ENCODE measurements at places on chromosomes 6 and 20. TPM values are rescaled to one million over a fixed set of nuclear protein-coding genes. Genes with fewer than 3 reads are reported as not detected.

- DNase-seq, result no peak
Measured at GRCh38 chr6:27889275-27889627, 22.9 kb downstream of the OR2B2 start.

The SAMD3 gene
- total RNA-seq, result 26.0 TPM

DNA sequence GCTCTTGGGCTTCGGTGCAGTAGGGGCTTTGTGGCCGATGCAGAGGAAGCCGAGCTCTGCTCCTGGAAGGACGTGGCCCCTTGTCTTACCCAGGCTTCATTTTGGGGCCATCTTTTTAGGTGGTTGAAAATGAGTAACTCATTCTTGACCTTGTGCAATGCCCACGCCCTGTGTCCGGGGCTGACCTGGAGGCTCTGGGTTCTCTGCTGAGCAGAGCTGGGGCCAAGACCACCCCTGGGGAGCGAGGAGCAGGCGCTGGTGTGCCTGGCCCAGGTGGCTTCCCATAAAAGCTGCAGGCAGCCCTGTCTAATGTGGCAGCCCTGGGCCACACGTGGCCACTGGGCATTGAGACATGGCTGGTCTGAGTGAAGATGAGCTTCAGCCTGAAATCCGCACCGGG is 25.7 kb downstream of the NTSR1 start:
- DNase-seq, result no peak

The RPL7L1 gene
- 81.9 TPM for total RNA-seq

The SMLR1 gene
- not detected for total RNA-seq

GRCh38 chr6:35539223-35539622 is 26.5 kb upstream of the TULP1 start:
- DNase-seq, result no peak

DNA sequence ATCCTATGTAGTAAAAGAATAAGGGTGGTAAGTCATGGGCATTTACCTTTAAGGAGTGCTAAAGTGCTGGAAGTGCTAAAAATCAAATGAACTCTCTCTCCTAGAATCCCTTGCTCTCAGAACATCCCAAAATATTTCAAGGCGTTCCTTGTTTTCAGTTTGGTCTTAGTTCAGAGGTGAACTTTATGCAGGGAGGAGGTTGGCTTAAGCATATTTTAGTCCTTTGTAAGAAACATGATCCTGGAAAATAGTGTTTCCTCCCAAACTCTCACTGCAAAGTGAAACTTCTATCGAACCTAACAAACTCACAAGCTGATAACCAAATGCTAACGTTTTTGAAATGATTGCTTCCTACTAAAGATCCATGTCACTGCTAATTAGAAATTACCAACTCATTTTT is 231.4 kb downstream of the FOXC1 start:
- DNase-seq, result no peak

- DNase-seq, result no peak
Measured at GRCh38 chr20:21936261-21936660, 230.8 kb downstream of the PAX1 start.

The LAMA4 gene
- total RNA-seq, result 65.4 TPM

- DNase-seq, result no peak
Measured at GRCh38 chr6:75143191-75143590, 62.7 kb downstream of the COL12A1 start.

The EFCAB8 gene
- total RNA-seq, result not detected

DNA sequence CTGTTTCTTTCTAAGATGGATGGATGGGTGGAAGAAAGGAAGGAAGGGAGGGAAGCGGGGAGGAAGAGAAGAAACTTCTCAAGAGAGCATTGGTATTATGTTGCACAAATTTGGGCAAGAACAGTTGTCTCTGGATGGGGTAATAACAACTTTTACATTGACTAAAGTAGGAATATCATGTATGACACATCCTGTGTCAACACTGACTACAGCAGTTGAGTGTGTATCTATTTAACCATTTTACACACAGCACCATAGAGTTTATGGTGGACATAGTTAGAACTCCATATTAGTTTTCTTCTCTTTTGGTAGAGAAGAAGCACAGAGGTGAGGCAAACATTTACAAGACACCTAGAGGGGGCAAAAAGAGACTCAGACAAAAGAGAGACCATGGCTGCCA is 44.2 kb upstream of the RNF146 start:
- DNase-seq, result no peak

GRCh38 chr6:35562060-35562459 is 49.4 kb upstream of the TULP1 start:
- DNase-seq, result no peak

- DNase-seq, result peak; percentile 39
Measured at GRCh38 chr20:52311209-52311794, 119.7 kb upstream of the ZFP64 start.

- DNase-seq, result no peak
Measured at GRCh38 chr6:88539295-88539764, 373.2 kb upstream of the CNR1 start.

DNA sequence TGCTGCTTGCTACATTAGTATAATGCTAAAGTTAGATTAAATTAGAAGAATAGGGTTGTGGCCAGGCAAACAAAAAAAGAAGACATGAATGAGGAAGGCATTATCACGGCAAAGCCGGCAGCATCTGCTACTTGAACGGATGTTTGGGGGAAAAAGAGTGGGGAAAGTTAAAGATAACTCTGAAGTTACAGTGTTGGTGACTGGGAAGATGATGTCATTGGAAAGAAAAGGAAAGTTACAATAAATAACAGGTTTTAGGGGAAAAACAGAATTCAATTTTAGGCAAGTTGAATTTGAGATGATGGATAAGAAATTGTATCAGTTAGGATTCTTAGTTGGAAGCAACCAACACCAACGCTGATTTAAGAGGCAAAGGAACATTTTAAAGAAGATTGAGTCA is 74.2 kb upstream of the NRN1 start:
- no peak for DNase-seq

DNA sequence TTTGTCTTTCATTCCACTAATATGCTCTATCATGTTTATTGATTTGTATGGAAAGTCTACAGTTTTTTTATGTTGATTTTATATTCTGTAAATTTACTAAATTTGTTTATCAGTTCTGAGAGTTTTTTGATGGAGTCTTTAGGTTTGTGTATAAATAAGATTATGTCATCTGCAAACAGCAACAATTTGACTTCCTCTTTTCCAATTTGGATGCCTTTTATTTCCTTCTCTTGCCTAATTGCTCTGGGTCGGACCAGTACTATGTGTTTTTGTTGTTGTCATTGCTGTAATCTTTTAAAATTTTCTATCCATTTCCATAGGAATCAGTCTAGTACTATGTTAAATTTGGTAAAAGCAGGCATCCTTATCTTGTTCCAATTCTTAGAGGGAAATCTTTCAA is 31.5 kb upstream of the POLR1H start:
- DNase-seq, result no peak

- DNase-seq, result no peak
Measured at GRCh38 chr6:166440106-166440505, 57.4 kb upstream of the MPC1 start.

- DNase-seq, result no peak
Measured at GRCh38 chr6:151757506-151757955, 50.0 kb upstream of the ESR1 start.

The EPB41L1 gene
- 68.0 TPM for total RNA-seq

DNA sequence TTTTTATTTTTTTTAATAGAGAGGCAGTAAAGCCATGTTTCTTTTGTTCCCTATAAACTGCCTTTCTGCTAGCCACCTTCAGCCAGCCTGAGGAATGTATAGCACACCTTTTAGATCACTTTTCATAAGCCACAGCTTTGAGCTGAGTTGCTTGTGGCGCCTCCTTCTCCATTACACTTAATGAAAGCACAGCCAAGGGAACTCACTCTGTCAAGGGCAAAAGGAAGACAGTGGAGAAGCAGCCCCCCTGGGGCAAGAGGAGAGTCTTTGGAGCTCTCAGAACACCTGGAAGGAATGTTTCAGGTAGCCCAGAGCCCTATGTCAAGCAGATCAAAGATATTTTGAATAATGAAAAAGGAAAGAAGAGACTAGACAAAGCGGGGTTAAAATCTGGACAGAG is 235.1 kb downstream of the CLIC5 start:
- no peak for DNase-seq

- DNase-seq, result no peak
Measured at GRCh38 chr6:42511803-42512422, 51.9 kb upstream of the UBR2 start.

DNA sequence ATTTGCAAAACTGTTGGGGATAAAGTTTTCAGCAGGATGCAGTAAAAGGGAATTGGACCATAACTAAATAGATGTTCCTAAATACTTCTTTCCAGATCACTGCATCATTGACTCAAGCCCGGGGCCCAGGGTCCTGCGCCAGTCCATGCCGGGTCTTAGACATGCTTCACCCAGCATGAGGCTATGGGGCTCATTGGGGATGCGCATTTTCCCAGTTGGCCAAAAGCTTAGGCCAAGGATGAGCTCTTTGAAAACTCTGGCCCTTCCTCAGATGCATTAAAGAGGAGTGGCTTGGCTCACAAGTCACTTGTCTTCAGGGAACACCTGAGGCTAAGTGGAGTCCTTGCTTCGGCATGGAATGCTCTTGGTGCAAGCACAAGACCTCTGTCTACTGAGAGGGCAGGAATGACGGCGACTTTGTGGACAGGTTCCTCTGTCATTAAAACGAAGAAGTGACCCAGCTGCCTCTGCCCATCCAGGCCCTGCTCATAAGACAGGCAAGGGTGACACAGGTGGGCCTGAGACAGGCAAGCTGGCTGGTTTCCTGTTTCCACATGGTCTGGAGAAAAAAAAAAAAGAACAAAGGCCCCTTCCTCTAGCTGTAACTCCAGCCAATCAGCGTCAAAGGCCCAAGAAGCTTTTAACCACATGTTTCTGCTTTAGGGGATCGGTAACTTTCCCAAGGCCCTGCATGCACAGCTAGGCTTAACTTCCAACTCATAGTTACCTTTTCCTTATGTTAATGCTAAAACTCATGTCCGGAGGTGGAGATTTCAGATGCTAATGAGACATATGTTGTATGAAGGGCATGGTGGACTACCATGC is 81.4 kb upstream of the CDH4 start:
- no peak for DNase-seq

DNA sequence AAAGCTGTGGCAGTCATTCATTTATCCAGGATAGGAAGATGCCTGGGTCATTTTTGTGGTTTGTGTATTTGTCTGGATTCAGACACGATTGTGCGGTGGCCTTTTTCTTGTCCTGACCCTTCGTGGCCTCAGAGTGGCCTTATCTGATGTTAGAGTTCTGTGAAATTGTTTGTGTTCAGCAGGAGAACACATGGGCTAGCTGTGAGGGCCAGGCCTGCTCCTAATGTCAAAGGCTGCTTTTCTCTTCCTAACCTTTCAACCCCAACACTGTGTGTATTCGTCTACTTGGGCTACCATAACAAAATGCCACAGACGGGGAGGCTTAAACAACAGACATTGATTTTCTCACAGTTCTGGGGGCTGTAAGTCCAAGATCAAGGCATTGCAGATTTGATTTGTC is 321.8 kb downstream of the CD83 start:
- no peak for DNase-seq

GRCh38 chr6:34497411-34497810 is 31.5 kb downstream of the PACSIN1 start:
- no peak for DNase-seq

The ARMH2 gene
- not detected for total RNA-seq

GRCh38 chr6:93779086-93779841 is 359.9 kb upstream of the EPHA7 start:
- DNase-seq, result no peak

GRCh38 chr6:145903356-145904102 is 60.6 kb downstream of the SHPRH start:
- DNase-seq, result peak; percentile 4

DNA sequence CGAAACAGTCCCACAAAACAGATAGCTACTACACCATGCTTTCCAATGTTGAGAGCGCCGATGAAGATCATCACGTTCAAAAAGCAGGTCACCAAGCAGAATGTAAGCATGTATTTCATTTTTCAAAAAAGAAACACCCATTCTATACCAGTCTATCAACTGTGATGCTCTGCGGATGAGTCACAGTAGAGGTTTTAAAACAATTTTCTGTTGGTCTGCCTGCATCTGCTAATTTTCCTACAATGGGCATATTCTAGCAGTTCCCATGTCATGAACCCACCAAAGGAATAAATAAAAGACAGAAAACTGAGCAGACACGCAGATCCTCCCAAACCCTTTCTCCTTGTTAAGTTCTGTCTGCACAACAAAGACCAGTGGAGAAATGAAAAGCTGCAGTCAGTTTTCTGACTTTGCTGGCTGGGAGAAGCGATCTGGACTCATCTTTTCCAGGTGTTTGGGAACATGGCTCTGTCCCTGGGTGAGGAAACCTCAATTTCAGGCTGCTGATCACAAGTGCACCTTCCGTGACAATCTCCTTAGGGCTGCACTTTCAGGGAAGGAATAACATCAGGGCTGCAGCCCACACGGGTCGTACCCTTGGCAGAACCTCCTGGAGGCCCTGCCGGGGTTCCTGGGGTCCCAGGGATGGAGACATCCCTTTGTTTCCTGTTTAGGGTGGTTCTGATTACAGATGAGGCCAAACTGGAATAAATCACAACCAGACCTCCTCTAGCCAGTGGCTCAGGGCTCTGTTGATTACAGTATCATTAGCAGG is 200.1 kb downstream of the BMP7 start:
- DNase-seq, result no peak

The PDCD2 gene
- 37.9 TPM for total RNA-seq

The APMAP gene
- 49.2 TPM for total RNA-seq

- no peak for DNase-seq
Measured at GRCh38 chr6:149169761-149170511, 147.6 kb upstream of the TAB2 start.

DNA sequence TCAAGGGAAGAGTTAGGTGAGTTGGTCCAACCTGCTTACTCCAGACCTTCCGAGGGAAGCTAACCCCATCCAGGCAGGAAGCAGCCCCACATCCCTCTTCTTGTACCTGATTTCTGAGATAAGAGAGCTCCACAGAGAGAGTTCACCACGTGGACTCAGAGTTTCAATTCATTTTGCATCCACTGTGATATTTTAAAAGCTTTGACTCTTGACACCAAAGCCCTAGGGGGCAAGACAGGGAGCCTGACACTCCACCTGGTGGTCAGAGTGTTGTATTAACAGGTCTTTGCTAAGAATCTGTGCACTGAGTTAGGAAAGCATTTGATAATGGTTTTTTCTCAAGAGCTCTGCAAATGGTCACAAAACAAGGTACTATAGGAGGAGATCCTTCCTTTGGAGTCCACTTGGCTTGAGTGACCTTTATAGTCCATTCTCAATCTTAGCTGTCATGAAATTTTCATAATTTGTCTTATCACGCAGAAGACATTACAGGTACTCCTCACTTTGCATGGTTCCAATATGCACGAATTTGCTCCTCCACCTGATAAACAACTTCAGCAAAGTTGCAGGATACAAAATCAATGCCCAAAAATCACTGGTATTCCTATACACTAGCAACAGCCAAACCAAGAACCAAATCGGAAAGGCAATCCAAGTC is 56.2 kb upstream of the RIPOR2 start:
- DNase-seq, result no peak

The JAG1 gene
- 50.8 TPM for total RNA-seq

- DNase-seq, result no peak
Measured at GRCh38 chr6:142240179-142240578, 61.6 kb upstream of the ADGRG6 start.
